Activated CD4-positive, alpha-beta T cell treated with anti-CD3 and anti-CD28 coated beads, Interleukin-2, amount 10 ng/mL, durations not matched to agents 7 days and 5 days (primary cell): ENCODE measurements at places on chromosomes 5 and 9. TPM values are rescaled to one million over a fixed set of nuclear protein-coding genes. Genes with fewer than 3 reads are reported as not detected.

DNA sequence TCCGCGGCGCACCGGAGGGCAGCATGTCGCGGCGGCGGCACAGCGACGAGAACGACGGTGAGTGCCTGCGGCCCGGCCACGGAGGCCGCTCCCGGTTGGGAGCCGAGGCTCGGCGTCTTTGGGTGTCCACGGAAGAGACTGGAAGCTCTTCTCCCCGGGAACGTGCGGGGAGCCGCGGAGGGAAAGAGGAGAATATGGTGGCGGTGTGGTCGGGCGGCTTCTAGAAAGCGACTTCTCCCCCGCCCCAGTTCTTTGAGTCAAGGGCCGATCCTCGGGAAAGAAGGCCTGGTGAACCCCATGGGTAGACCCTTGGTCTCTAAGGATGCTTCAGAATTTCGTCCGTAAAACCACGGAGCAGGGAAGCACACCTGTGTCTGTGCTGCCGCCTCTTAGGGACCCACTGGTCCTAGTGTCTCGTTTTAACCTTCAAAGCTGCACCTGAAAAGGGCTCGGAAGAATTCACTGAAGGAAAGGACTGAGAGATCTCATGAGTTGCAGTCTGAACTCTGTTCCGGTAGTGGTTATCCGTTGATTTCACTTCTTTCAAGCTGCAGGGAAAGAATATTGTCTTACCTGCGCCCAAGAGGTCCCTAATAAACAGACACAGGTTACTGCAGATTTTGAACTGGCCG, 354 bp downstream of the NCBP1 start:
- peak overlapping the region; percentile 93 for H3K4me3 ChIP-seq
- H3K36me3 ChIP-seq: peaks cover 10% of the 10 kb centered on the region
- peak; percentile 16 for DNase-seq

GRCh38 chr5:107248066-107248695, 422.6 kb downstream of the EFNA5 start:
- H3K4me3 ChIP-seq: no peak overlapping the region
- no peaks in the 10 kb centered on the region for H3K4me1 ChIP-seq
- DNase-seq: peak; percentile 53

DNA sequence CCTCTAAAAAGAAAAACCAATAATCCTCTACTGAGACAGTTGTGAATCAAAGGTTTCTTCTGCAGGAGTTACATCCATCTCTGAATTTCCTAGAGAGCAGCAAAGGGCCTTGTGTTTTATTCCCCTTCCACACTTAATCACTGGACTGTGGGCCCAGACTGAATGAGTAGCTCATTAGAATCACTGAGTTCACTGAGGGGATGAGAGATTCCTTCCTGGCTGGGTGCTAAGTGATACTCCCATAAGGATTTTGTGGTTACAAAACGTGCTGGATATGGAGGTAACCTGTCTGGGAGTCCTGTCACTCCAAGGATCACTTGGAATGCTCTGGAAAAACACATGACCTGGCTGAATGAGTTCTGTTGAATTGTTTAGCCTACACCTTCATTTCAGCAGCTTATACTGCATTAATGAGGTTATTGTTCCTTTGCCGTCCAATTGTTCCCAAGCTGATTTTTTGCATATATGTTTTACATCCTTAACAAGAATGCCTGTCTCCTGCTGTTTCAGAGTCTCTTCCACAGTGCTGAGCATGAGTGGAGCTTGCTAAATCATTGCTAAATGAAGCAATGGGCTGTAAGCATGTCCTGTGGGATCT, 82.9 kb downstream of the MEF2C start:
- no peak for DNase-seq
- H3K36me3 ChIP-seq: no peaks in the 10 kb centered on the region
- no peak overlapping the region for H3K4me3 ChIP-seq

- no peak for DNase-seq
- no peaks in the 10 kb centered on the region for H3K36me3 ChIP-seq
- no peak overlapping the region for H3K4me3 ChIP-seq
- no peaks in the 10 kb centered on the region for H3K4me1 ChIP-seq
- peaks cover 4% of the 10 kb centered on the region for H3K27me3 ChIP-seq
Observed at GRCh38 chr5:132237670-132238069, 10.0 kb upstream of the P4HA2 start.

DNA sequence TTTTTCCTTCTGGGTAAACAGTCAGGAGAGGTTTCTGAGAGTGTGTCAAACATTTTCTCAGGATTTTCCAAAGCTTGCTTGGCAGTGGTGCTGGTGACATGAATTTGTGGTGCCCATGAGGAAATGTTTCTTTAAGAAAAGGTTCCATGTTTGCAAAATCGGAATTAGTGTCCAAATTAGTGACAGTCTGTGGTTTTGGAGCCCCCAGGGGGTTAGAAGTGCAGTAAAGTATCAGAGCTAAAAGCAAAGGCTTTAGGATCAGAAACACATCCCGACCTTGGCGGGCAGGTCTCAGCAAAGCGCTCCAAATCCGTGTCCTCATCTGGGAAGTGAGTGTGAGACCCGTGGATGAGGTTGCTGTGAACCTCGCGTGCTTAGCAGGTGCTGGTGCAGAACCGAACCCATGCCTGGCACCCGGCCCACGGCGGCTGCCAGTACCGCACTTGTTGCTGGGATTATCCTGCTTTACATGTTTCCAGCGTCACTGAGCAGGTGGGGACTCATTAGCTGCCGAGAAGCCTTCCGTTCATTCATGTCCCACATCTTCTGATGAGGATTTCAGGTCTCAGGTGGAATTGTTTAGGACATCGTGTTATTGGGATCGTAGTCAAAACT, 70.8 kb upstream of the COL5A1 start:
- no peaks in the 10 kb centered on the region for H3K27me3 ChIP-seq
- H3K36me3 ChIP-seq: no peaks in the 10 kb centered on the region
- H3K4me3 ChIP-seq: no peak overlapping the region
- DNase-seq: no peak
- H3K27ac ChIP-seq: no peak overlapping the region
- H3K4me1 ChIP-seq: no peaks in the 10 kb centered on the region

The SLC22A4 gene
- not detected for total RNA-seq

The HSDL2 gene
- total RNA-seq: 18.4 TPM

The PDCD1LG2 gene
- 2.2 TPM for total RNA-seq
